Activated T-cell treated with anti-CD3 and anti-CD28 coated beads, Interleukin-2, amount 50 U/mL, for 72 hours (primary cell): ENCODE measurements at places on chromosomes 7 and 10. TPM values are rescaled to one million over a fixed set of nuclear protein-coding genes. Genes with fewer than 3 reads are reported as not detected.
A peak's percentile ranks its signal among the peaks of the same experiment; 100 is the strongest.

The PIK3AP1 gene
- total RNA-seq: 5.1 TPM

DNA sequence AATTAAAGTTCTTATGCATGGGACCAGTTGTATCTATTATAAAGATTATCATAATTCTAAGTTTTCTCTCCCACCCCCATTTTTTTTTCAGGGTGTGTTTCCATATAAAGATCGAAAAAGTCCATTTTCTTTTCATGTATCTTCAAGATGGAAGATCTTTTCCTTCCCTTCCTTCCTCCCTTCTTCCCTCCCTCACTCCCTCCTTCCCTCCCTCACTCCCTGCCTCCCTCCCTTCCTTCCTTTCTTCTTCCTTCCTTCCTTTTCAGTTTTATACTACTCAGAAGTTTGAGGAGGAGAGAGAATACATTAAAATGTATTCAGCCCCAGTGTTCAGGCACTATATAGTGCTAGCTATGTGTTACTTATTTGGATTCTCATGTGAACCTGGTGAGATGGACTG, 98.0 kb downstream of the POLL start:
- H3K27ac ChIP-seq: no peak overlapping the region
- H3K4me3 ChIP-seq: no peak overlapping the region
- no peak for DNase-seq

The FAM237B gene
- total RNA-seq: not detected

DNA sequence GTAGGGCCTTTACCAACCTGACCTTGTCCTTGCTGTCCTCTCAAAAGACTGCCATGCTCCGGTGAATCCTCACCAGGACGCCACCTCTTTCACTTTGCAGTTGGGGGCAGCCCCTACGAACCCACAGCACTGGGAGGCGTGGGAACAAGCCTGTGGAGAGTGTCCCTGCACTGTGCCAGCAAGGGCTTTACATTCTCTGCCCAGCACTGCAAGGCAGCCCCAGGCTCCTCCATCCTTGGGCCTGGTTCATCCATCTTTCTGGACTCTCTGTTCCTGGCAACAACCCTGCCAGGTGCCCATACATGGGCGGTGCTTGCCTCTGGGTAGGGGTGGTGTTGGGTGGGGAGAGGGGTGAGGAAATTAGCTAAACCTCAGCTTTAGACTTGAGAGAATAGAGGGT, 1.4 kb downstream of the CHAT start:
- no peaks in the 10 kb centered on the region for H3K4me1 ChIP-seq
- no peak overlapping the region for H3K27ac ChIP-seq
- peaks cover 85% of the 10 kb centered on the region for H3K27me3 ChIP-seq
- no peak overlapping the region for H3K4me3 ChIP-seq
- peaks cover 9% of the 10 kb centered on the region for H3K36me3 ChIP-seq
- no peak for DNase-seq

- DNase-seq: peak; percentile 85
- peak overlapping the region; percentile 80 for H3K27ac ChIP-seq
- H3K4me3 ChIP-seq: peak overlapping the region; percentile 86
- H3K4me1 ChIP-seq: peaks cover 13% of the 10 kb centered on the region
- H3K36me3 ChIP-seq: no peaks in the 10 kb centered on the region
These were observed 514.8 kb downstream of the DNAJB6 start for GRCh38 chr7:157851501-157852067.

The SPDYE5 gene
- total RNA-seq: not detected

DNA sequence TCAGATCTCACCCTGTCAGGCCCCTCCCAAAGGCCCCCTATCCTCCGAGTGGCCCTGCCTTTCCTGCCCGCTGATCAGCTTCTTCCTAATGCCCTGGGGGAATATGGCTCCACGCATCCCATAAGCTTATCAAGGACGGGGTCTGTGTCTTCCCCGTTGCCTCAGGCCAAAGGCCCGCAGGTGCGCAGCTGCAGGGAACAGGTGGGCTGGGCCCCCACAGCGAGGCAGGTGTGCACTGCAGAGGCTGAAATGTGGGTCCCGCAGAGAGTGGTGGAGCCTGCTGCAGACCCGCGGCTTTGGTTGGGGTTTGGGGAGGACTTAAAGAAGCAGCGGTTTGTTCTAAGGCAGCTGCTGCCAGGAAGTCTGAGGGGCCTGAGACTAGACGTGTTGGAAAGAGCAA, 220.8 kb upstream of the TCERG1L start:
- H3K27me3 ChIP-seq: no peaks in the 10 kb centered on the region
- DNase-seq: no peak
- H3K4me3 ChIP-seq: no peak overlapping the region
- H3K36me3 ChIP-seq: no peaks in the 10 kb centered on the region

DNA sequence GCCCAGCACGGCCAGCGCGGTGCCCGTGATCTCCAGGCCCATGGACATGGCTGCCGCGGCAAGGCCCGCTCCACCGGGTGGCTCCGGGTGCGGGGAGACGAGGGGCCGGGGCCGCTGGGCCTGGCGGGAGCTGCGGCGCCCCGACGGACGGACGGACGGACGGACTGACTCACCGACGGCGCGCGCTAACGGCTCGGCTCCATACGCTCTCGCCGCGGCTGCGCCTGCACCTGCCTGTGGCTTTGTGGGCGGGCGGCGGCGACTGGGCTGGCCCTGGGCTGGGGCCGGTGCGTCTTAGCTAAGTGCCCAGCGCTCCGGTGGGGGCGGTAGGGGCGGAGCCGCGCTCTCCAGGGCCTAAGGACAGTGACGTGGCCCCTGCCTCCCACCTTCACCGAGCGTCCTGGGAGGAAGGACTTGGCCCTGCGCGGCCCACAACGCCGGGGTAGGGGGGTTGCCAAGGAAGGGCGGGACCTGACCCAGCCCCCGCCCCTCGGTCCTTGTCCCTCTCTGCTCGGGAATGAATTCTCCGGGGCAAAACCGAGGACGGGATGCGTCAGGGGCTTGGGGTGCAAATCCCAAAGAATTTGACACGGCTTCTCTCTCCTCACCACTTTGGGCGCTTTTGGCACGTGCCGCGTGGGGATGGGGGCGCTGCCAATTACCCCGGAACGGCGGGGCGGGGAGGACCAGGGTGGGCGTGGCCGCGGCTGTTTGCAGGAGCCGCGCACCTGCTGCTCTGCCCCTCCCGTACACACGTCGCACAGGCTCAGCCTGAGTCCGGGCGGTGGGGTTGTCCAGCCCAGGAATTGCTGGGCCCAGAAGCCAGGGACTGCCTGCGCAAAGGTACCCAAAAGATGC, at the start of gene CLDN3:
Gene CLDN3 (minus strand): TSS at position 269 of the 858 bp plus-strand sequence. CDS start 221 bp downstream, at position 48.
- no peaks in the 10 kb centered on the region for H3K36me3 ChIP-seq
- peak; percentile 13 for DNase-seq
- H3K4me3 ChIP-seq: peak within 1 kb of the TSS; percentile 64
- peaks cover 18% of the 10 kb centered on the region for H3K4me1 ChIP-seq

The C10orf88 gene
- total RNA-seq: 11.8 TPM

The RSU1 gene
- total RNA-seq: 53.1 TPM

GRCh38 chr10:115860182-115861107, 412.6 kb downstream of the GFRA1 start:
- H3K4me3 ChIP-seq: no peak overlapping the region
- DNase-seq: no peak
- H3K27me3 ChIP-seq: no peaks in the 10 kb centered on the region
- H3K36me3 ChIP-seq: no peaks in the 10 kb centered on the region
- no peaks in the 10 kb centered on the region for H3K4me1 ChIP-seq

DNA sequence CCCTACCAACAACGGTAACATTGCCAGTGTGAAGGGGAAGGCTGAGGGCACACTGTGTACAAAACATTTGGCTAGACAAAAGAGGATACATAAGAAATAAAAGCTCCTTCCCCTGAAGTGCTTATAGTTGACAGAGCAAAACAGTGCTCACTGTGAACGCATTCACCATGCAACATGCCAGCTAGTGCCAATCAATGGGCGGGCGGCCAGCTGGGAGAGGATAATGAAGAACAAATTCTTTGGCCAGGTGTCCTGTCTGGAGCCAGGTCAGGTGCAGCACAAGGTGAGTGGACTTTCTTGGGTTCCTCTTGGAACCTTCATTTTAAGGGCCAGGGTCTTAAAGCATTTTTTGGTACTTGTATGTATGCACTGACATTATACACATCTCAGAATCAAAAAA, 106.1 kb downstream of the ICA1 start:
- H3K27ac ChIP-seq: no peak overlapping the region
- H3K27me3 ChIP-seq: no peaks in the 10 kb centered on the region
- H3K4me3 ChIP-seq: no peak overlapping the region
- H3K36me3 ChIP-seq: peaks cover 8% of the 10 kb centered on the region
- no peak for DNase-seq

DNA sequence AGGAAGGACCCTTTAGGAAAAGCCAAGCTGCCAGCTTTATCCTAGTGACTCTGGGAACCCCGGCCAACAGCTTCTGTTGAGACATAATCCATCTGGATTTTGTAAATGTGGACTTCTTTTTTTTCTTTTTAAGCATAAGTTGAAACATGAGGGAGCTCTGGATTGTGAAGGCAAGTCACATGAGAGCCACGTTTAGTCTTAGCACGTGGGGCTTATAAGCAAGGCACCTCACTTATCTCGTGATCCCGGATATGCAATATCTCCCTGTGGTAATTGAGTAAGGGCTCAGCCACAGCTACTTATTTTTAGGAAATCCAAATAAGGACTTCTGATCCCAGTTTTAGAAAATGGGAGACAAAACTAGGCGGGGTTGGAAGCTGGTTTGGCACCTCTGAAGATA, 111.2 kb upstream of the PTN start:
- no peaks in the 10 kb centered on the region for H3K36me3 ChIP-seq
- H3K4me3 ChIP-seq: no peak overlapping the region
- no peaks in the 10 kb centered on the region for H3K4me1 ChIP-seq

DNA sequence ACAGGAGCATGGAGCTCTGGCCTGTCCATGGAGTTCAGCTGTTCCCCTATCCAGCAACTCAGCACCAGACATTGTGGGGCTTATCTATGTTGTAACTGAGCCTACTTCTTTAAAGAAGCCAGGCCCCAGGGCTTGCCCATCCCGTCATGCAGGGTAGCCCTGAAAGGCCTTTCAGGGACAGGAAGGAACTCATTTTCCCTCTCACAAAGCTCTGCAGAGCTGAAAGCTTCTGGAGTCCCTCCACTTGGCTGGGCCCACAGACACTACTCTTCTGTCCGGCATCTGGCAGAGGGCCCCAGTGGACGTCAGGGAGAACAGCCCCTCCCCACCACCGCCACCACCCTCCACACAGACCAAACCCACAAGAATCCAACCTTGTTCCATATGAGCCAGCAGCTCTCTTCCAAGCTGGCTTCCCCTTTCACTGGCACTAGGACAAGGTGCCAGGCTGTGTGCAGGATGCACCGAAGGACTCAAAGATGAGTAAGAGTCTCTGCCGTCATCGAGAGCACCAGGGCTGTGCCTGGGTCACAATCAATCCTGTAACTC, 33.1 kb downstream of the DENND2A start:
- no peaks in the 10 kb centered on the region for H3K27me3 ChIP-seq
- H3K4me1 ChIP-seq: no peaks in the 10 kb centered on the region
- H3K36me3 ChIP-seq: no peaks in the 10 kb centered on the region
- DNase-seq: no peak
- H3K4me3 ChIP-seq: no peak overlapping the region

The DAGLB gene
- 17.9 TPM for total RNA-seq

DNA sequence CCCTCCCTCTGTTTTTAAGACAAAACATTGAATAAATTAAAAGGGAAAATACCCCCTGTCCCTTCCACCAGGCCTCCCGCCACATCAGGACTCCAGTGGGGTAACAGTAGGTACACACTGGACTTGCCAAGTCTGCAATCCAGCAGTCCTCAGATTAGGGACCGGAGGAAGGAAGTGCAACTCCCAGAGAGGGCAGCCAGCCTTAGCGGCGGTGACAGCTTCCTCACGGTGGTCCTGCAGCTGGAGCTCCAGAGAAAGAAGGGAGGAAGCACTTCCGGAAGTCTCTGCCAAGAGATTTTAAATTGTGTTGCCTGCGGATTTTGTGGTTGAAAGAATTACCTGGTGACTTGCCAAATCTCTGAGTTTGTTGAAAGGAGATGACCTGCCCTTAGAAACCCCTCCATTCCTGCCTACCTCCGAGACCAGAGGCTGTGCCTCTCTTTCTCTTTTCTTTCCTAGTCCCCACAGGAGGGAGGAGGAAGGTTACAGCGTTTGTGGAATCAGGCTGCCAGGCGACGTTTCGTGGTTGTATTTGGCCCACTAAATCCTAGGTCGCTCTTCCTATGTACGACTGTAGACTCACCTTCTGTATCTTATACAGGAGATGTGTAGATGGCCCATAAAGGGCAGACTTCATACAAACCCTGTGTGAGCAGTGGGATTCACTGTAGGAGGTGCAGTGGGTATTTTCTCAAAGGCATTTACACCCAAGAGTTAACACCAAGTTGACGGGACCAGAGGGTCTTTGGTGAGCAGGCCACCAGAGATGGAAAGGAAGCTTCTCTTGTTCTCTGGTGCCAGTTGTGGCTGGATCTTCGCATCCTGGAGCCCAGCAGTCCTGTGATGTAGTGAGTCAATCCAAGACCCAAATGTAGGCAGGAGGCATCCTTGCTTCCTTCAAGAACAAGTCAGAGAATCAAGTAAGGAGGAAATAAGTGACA, 77.9 kb downstream of the INSIG1 start:
- H3K27me3 ChIP-seq: peaks cover 90% of the 10 kb centered on the region
- H3K4me3 ChIP-seq: peak overlapping the region; percentile 67
- peaks cover 52% of the 10 kb centered on the region for H3K4me1 ChIP-seq
- H3K36me3 ChIP-seq: no peaks in the 10 kb centered on the region
- peak overlapping the region; percentile 8 for H3K27ac ChIP-seq
- DNase-seq: no peak

The TLX1 gene
- total RNA-seq: not detected

GRCh38 chr10:74419958-74420375, 268.9 kb downstream of the ADK start:
- H3K4me3 ChIP-seq: no peak overlapping the region
- H3K27ac ChIP-seq: no peak overlapping the region
- no peaks in the 10 kb centered on the region for H3K27me3 ChIP-seq
- H3K36me3 ChIP-seq: peaks cover 1% of the 10 kb centered on the region
- H3K4me1 ChIP-seq: no peaks in the 10 kb centered on the region
- peak; percentile 23 for DNase-seq

The CARD11 gene
- 101 TPM for total RNA-seq

The TMEM184A gene
- total RNA-seq: not detected

- H3K4me3 ChIP-seq: peak overlapping the region; percentile 7
- peaks cover 8% of the 10 kb centered on the region for H3K4me1 ChIP-seq
- no peak for DNase-seq
- H3K36me3 ChIP-seq: no peaks in the 10 kb centered on the region
- H3K27ac ChIP-seq: no peak overlapping the region
These were observed 554.0 kb downstream of the MDFIC start for GRCh38 chr7:115475761-115476385.

DNA sequence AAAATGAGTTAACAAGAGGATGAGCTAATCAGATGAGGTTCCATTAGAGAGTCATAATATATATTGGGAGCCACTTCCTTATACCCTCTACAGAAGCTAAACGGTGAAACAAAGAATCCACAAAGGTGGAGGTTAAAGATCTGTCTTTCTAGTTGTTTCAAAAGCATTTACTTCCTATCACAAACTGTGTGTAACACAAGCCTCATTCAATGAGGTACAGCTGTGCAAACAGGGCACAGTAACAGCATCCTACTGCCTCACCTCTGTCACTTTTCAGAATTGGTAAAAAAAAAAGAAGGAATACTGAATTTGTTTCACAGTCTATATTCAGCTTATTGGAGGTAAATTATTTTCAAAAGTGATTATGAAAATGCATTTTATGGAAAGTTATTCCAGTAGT, 128.7 kb downstream of the AGMO start:
- no peak overlapping the region for H3K4me3 ChIP-seq
- no peak for DNase-seq
- no peak overlapping the region for H3K27ac ChIP-seq
- H3K27me3 ChIP-seq: no peaks in the 10 kb centered on the region
- no peaks in the 10 kb centered on the region for H3K4me1 ChIP-seq
- no peaks in the 10 kb centered on the region for H3K36me3 ChIP-seq

- peak overlapping the region; percentile 19 for H3K4me3 ChIP-seq
- no peak for DNase-seq
- no peaks in the 10 kb centered on the region for H3K36me3 ChIP-seq
These were observed 21.6 kb downstream of the TES start for GRCh38 chr7:116231949-116232348.

The ATRNL1 gene
- total RNA-seq: 0.23 TPM
